Activated CD4-positive, alpha-beta T cell treated with anti-CD3 and anti-CD28 coated beads, Interleukin-2, Interleukin-4, amounts not matched to agents 100 ng/mL and 50 ng/mL, durations not matched to agents 16 hours and 8 hours (primary cell): ENCODE measurements at places on chromosomes 1 and 21.
A peak's percentile ranks its signal among the peaks of the same experiment; 100 is the strongest.

DNA sequence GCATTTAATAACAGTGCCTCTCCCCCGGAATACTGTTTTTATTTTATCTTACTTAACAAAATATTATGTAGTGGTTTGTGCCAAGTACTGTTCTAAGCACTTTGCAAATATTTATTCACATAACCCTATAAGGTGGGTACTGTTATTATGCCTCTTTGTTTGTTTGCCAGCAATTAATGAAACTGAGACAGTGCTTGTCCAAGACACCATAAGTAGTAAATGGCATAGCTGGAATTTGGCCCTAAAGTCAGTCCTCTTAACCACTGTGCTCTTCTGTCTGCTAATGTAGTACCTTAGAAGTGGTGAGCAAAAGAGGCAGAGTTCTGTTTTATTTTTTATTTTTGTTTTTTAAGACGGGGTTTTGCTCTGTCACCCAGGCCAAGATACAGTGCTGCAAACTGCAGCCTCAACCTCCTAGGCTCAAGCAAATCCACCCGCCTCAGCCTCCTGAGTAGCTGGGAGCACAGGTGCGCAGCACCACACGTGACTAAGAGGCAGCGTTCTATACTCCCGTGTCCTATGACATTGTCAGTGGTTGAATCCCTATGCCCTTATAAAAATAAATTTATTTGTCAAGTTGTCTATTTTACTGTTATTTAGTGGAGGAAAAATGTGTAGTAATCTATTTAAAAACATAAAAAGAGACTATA is 165.8 kb downstream of the CLEC20A start:
- DNase-seq = no peak

DNA sequence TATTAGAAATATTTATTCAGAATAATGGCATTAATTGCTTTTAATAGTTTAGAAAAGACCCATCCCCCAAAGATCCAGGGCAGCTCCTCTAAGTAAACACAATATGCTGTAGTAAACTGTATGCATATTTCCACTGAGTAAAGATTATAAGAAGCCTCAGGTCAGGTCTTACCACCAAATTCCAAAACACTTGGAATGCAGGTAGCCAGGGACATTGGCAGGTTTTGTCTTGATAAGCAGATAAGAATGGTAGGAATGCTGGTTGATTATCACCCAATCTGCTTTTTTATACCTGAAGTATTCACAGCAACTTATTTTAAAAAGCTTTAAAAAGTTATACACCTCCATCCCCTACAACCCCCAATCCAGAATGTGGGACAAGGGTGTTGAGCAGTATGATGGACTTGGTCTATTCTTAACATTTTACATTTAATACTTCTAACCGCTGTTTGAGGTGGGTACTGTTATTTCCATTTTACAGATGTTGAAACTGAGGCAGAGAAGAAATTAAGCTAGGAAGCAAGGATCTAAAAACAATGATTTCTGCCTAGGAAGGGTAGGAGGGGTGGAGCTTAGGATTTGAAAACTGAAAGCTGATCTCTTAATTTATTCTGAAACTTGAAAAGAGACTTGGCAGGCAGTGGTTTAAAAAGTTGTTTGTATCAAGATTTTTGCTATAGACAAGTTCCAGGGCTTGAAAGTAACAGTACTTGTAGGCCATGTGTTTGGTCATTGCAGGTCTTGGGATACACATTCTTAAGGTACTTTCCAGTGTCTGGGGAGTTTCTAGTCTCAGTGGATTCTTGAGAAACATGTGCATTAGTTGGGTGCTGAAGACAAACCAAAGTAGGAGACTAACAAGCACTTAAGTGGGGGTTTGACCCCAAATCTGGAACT is 15.6 kb upstream of the THEM4 start:
- DNase-seq = peak; percentile 14

DNA sequence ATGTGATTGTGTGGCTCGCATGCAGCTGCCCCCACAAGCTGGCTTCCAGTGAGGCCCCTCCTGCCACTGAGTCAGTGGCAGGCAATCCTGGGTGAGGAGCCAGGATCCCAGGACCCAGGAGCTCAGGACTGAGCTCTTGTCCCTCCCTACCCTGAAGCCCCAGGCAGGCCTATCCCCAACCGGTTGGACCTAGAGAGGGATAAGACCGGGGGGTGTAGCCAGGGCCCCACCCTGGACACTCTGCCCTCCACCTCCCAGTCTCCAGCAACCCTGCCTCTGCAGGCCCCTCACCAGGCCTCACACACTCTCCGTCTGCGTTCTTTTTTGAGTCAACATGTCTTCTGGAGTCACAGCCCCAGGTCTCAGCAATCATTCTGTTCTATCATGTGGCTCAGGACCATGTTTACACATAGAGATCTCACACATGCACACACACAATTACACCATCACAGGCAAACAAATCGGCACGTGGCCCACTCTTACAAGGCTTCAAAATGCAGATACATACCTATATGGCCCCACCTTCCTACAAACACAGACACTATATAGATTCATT is 2.6 kb downstream of the VSIG8 start:
- no peak for DNase-seq

DNA sequence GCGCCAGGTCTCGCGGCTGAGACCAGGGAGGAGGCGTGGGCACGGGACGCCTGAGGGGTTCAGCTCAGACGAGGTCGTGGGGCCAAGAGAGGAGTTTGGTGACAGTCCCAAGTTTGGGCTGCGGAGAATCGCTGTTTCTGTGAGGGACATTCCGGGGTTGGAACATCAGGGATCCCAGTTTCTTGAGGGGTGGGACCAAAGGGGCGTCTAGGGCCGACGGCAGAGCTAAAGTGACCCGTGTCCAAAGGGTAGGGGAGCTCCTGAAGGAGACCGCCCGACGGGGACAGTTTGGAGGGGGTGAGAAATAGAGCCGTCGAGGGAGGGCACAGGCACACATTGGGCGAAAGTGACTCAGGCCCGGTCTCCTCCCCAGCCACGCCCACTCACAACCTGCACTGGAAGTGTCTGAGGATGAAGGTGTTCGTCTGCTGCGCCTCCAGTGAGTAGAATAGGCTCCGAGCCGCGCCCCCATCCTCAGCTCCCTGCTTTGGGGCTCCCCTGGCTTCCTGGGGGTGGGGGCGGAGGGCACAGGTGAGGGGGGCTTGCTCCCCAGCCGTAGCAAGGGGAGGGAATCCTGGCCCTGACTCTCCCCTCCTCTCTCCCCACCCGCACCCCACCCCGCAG is 7.0 kb downstream of the EFNA3 start:
- DNase-seq = peak; percentile 68

GRCh38 chr1:115666702-115667101 is 24.9 kb downstream of the VANGL1 start:
- no peak for DNase-seq

- DNase-seq = no peak
Measured at GRCh38 chr1:197024460-197024859, 42.6 kb downstream of the F13B start.

DNA sequence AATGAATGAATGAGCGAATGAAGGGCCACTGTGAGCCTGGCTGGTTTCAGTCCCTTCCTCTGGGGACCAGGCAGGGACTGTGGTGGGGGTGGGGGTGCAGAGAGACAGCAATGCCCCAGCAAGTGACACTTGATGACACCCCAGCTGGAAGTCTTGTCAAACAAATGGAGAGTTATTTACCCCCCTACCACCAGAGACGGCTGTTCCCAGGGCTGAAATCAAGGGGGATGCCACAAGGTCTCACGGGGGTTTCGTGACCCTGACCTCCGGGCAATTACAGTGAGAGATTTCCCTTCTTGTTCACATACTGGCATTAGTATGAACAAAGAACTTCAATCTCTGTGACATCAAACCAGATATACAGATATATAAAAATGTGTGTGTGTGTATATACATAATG is 34.0 kb upstream of the LMO4 start:
- DNase-seq = no peak

- no peak for DNase-seq
Measured at GRCh38 chr1:61842036-61842435, 99.8 kb downstream of the PATJ start.

- DNase-seq = no peak
Measured at GRCh38 chr1:108886292-108886691, 9.5 kb downstream of the GPSM2 start.

- no peak for DNase-seq
Measured at GRCh38 chr1:225523263-225523950, 95.6 kb upstream of the LBR start.

GRCh38 chr1:24507405-24507804 is 4.8 kb downstream of the RCAN3 start:
- DNase-seq = no peak

GRCh38 chr1:241992734-241993133 is 6.2 kb downstream of the MAP1LC3C start:
- no peak for DNase-seq

DNA sequence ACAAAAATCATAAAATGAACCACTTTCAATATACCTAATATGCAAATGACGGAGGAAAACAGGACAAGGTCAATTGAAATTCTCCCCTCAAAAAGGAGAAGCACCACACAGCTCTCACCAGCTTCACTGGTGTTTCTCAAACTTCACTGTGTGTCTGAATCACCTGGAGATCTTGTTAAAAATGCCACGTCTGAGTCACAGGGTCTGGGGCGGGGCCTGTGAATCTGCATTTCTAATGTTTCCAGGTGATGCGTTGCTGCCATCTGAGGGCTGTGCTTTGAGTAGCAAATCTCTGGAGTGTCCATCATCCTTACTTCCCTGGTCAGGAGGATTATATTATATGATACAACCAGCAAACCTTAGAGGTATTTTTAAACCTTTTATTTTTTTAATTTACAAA is 9.0 kb downstream of the CLDN19 start:
- DNase-seq = peak; percentile 24

DNA sequence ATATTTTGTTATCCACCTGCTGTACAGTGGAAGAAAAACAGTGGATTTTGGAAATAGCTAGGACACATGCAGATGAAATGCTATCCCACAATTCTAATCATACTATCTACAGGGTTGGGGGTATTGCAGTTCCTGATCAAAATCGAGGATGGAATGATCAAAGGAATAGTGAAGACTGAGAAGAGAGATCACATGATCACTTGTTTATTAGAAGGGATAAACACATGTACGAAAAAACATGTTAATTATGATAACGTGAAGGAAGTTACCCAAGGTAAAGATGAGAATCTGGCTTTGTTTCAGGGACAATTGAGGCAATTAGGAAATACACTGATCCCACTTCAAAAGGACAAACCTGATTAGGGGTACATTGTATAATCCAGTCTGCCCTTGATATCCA is 8.8 kb upstream of the NENF start:
- no peak for DNase-seq

DNA sequence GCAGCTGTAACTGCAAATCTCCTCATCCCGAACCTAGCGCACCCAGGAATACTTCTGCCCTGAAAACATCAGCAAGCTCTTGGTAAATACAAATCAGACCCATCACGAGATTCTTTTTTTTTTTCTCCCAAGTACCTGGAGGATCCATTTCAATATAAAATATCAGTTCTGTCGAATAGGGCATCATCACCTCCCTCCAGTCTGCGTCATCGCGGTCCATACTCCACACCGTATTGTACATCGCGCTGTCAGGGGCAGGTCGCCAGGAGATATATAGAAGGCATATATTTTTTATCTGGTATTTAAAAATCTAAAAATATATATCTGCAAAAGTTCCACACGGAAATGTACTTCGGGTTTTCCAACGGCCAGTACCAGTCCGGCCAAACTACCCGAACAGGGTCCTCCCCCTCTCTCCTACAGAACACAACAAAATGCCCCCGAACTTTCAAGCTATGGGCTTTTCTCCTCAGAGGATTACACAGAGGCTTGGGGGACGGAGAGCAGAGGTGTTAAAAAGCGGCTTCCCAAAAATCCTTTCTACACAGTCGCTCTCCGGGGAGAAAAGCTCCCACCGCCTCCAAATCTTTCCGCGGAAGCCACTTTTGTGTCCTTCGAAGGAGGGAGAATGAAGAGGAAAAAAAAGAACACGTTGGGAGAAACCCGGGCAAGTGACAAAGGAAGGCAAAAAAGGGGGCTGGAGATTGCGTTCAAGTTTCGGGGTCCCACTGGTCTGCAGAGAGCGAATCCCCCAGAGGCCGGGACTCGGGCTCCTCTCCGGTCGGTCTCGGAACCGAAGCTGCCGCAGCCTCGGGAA is 509 bp downstream of the PIK3R3 start:
- no peak for DNase-seq

DNA sequence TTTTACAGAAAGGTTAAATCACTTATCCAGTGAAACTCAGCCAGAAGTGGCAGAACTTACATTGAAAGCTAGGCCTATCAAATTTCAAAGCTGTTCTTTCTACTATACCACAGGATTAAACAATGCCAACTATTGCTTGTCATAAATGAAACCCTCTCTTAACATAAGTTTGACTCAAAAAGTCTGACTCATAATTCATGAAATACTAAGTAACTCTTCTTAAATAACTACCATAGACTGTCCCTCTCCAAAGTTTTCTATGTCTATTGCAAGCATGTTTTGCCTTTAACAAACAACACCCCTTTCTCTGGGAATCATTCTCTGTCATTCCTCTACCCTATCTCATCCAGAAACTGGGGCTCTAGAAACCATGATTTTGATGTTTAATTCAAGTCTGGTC is 109.5 kb upstream of the UBE2U start:
- DNase-seq = no peak
